ENCODE measurements at places on chromosomes 1 and 21. TPM values are rescaled to one million over a fixed set of nuclear protein-coding genes. Genes with fewer than 3 reads are reported as not detected.

- peaks cover 22% of the 10 kb centered on the region for H3K36me3 ChIP-seq
- peak; percentile 79 for DNase-seq
- H3K27me3 ChIP-seq: no peaks in the 10 kb centered on the region
- H3K4me1 ChIP-seq: peaks cover 5% of the 10 kb centered on the region
These were observed 37.1 kb downstream of the ARHGEF16 start for GRCh38 chr1:3491291-3492246.

- no peak overlapping the region for H3K4me3 ChIP-seq
- peaks cover 7% of the 10 kb centered on the region for H3K4me1 ChIP-seq
- no peak for DNase-seq
- no peaks in the 10 kb centered on the region for H3K36me3 ChIP-seq
- H3K27me3 ChIP-seq: peaks cover 18% of the 10 kb centered on the region
- no peak overlapping the region for H3K27ac ChIP-seq
These were observed 5.9 kb downstream of the FNDC10 start for GRCh38 chr1:1593834-1594601.

GRCh38 chr1:224198572-224198971, 15.5 kb downstream of the DEGS1 start:
- no peak overlapping the region for H3K4me3 ChIP-seq
- DNase-seq: no peak
- H3K27ac ChIP-seq: no peak overlapping the region
- H3K4me1 ChIP-seq: peaks cover 20% of the 10 kb centered on the region
- H3K27me3 ChIP-seq: no peaks in the 10 kb centered on the region

GRCh38 chr21:42970946-42971653, 3.3 kb upstream of the PKNOX1 start:
- H3K4me1 ChIP-seq: peaks cover 25% of the 10 kb centered on the region
- H3K27ac ChIP-seq: peak overlapping the region; percentile 4
- DNase-seq: no peak
- H3K36me3 ChIP-seq: no peaks in the 10 kb centered on the region

DNA sequence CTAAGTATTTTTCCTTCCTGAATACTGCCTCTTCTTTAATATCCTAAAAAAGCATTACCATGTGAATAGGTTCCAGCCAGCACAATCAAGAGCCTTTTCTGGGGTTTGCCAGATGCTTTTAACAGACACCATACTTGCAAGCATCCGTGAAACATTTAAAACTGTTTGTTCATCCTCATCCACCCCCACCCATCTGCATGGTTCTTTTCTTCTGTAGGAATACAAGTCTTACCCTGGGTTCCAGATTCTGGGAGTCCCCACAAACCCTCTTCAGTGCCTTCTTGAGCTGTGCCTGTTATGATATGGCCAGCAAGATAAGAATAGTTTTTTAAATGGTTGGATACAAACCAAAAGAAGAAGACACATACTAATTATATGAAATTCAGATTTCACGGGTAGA, 354.9 kb upstream of the PLXNA2 start:
- H3K27ac ChIP-seq: no peak overlapping the region
- no peak for DNase-seq
- H3K4me1 ChIP-seq: peaks cover 16% of the 10 kb centered on the region
- H3K4me3 ChIP-seq: no peak overlapping the region
- no peaks in the 10 kb centered on the region for H3K36me3 ChIP-seq

DNA sequence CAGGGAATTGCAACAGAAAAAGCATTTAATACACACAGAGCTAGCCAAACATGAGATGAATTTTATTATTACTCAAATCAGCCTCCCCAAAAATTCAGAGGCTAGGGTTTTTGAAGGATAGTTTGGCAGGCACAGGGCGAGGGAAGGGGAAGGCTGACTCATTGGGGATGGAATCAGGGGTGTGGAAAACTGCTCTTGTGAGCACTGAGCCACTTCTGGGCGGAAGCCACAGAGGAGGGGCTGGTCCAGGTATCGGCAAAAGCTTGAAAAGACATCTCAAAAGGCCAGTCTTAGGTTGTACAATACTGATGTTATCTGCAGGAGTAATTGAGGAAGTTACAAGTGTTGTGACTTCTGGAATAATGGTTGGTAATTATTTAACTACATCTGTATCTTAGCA, 109.4 kb downstream of the TLR5 start:
- H3K4me3 ChIP-seq: no peak overlapping the region
- no peaks in the 10 kb centered on the region for H3K36me3 ChIP-seq
- peaks cover 40% of the 10 kb centered on the region for H3K4me1 ChIP-seq

DNA sequence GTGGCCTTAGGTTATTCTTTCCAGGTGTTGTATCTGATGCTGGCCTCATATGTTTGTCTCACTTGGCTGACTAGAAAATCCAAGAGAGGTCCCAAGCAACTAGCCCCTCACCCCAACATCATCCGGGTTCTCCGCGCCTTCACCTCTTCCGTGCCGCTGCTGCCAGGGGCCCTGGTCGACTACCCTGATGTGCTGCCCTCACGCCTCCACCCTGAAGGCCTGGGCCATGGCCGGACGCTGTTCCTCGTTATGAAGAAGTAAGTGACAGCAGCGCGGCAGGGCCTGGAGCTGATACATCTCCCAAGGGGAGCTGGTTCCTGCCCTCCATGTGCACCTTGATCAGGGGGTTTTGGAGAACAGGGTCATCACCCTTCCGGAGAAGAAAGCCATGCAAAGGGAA, 11.2 kb downstream of the PINK1 start:
- H3K36me3 ChIP-seq: peaks cover 38% of the 10 kb centered on the region
- no peak for DNase-seq
- no peak overlapping the region for H3K4me3 ChIP-seq
- no peak overlapping the region for H3K27ac ChIP-seq

- H3K36me3 ChIP-seq: peaks cover 3% of the 10 kb centered on the region
- no peak for DNase-seq
- no peak overlapping the region for H3K4me3 ChIP-seq
- no peaks in the 10 kb centered on the region for H3K27me3 ChIP-seq
- peaks cover 34% of the 10 kb centered on the region for H3K4me1 ChIP-seq
These were observed 50.1 kb downstream of the COL18A1 start for GRCh38 chr21:45454926-45455673.

The PTPRU gene
- 143 TPM for total RNA-seq

The RPS27 gene
- total RNA-seq: 2,211 TPM

The PTPN22 gene
- 0.11 TPM for total RNA-seq

The AK5 gene
- total RNA-seq: not detected

The GNG4 gene
- 2.9 TPM for total RNA-seq

The ECM1 gene
- 5.0 TPM for total RNA-seq
